ENCODE measurements at places on chromosomes 12 and 14.
A peak's percentile ranks its signal among the peaks of the same experiment; 100 is the strongest.

- no peak for DNase-seq
These were observed 125.4 kb downstream of the TMX1 start for GRCh38 chr14:51365241-51365965.

DNA sequence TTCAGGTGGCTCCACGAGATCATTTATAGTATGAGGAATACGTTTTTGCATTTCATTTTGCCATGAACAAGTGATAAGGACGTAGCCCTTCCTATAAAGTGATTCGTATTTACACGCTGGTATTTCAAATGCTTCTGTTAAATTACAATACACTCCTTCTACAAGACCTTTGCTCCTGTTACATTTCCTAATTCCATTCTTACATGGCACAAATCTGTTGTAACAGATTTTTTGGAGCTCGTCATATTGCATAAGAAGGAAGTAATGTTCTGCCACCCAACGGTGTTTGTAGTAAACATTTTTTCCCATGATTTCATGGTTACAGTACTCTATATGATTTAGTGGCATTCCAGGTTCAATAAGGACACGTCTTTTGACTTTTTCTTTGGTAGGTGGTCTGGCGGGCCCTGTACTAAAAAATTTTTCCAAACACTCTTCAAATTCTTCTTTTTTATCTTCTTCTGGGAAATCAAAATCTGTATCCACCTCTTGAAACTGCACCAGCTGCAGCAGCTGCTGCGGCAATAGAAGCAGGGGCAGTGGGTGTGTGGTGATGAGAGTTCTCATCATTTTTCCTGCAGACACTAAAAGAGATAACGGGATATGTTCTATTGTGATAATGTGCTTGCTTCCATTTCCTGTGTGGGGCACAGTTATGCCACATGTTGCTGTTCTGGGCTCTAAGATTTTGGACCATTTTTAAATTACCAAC, 4.2 kb downstream of the RNASE9 start:
- DNase-seq: no peak

GRCh38 chr14:77849711-77850110, 49.8 kb downstream of the ADCK1 start:
- DNase-seq: no peak

DNA sequence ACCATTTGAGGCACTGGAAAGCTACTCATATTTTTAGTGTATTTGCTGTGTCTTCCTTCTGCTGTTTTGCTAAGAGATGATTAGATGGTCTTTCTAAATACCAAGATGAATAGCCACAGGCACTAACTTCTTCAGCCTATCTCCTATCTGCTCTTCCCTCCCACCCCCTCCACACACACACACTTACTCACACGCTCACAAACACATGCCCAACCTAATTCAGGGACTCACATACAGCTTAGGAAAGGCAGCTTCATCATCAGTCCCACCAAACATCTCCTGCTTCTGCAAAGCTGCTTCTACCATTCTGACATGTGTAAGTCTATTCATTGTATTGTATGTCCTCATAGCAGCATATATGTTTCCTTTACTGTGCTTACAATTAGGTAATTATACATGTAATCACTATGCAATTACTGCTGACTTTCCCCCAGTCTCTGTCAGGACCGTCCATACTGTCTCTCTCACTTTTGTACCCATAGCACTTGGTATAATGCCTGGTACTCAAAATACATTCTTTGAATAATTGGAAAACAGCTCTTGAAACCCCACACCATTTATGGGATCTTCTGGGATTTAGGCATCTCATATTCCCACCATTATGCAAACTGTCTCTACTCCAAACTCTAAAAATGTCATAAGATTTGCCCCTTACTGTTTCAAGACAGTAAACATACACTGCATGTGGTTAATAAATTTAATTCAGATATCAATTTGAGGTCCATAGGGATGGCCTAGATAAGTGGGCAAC, 83.3 kb upstream of the HIF1A start:
- DNase-seq: no peak

DNA sequence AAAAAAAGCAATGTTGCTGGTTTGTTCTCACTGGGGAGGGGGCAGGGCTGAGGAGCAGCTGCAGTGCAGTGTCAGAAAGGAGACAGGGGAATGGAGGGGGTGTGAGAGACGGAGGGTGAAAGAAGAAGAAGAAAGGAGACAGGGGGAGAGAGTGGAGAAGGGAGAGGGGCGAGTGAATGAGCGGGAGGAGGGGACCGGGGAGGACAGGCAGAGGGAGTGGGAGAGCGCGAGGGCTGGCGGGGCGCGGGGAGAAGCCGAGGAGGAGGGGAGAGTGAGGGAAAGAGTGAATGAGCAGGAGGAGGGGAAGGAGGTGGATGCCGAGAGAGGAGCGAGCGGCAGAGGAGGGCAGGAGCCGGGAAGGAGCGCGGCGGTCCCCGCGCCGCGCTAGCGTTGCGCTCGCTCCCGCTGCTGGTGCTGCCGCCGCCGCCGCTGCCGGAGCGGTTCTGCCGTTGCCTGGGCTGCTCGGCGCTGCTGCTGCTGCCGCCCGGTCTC, at the start of gene NOVA1:
TSS of gene NOVA1 (minus strand) at position 445 of the 492 bp plus-strand sequence. CDS start 597 bp downstream, outside the sequence.
- DNase-seq: no peak

GRCh38 chr12:106956048-106956578, 406 bp downstream of the TMEM263 start:
- DNase-seq: peak; percentile 26

DNA sequence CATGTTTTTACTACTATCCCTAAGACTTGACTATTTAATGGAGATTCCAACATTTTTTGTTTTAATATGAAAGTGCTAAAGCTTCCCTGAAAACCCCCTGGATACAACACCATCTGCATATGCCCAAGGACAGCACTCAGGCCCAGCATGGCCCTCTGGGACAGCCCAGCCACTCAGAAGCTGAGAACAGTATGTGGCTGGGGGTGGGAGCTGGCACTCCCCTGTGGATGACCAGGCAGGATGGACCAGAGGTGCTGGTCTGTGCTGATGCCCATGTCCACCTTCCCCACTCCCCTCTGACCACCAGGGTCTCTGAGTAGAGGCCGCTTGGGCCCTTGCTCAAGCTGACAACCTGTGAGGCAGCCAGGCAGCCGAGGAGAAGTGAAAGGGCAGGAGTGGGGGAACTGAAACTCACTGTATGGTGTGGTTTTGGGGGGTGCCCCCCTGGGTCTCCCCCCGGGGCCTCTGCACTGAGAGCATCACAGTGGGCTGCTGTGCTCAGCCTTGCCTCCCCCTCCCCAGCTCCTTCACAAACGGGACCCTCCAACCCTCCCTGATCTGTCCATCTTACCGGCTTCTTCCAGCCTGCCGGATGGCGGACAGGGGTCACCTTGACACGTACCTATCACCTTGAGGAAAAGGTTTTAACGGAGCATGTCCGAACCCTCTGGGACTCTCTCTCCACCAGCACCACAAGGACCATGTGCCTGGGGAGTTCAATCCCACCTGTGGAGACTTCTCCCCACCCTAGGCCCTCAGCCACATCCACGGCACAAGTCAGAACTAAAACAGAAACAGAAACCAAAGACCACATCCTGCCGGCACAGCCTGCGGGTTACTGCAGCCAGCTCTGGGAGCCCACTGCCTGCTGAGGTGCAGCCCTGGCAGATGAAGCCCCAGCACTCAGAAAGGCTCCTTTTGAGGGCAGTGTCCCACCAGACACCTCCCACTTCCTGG, at the start of gene TMEM229B:
TSS of gene TMEM229B (minus strand) at position 785 of the 957 bp plus-strand sequence. CDS start 14,798 bp downstream, outside the sequence.
- DNase-seq: peak; percentile 40

- DNase-seq: no peak
These were observed 182.7 kb downstream of the ANO6 start for GRCh38 chr12:45398552-45398951.

DNA sequence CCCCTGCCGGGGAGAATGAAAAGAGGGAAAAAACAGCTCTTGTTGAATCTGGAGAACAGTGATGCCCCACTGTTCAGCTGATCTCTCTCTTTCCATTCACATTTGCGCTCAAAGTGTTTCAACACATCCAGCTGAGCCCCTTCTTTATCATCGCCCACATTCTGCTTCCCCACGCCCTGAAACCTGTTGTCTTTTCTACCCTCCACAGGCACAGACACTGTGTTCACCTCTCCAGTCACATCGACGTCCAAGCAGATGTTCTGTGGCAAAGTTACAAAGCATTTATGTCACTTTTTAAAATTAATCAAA, 338.7 kb downstream of the EGLN3 start:
- DNase-seq: no peak

- no peak for DNase-seq
These were observed 54.1 kb downstream of the CEP83 start for GRCh38 chr12:94405413-94406116.

- no peak for DNase-seq
These were observed 141.9 kb downstream of the BICD1 start for GRCh38 chr12:32248441-32249140.

- DNase-seq: no peak
These were observed 40.6 kb downstream of the WSCD2 start for GRCh38 chr12:108169708-108170107.

DNA sequence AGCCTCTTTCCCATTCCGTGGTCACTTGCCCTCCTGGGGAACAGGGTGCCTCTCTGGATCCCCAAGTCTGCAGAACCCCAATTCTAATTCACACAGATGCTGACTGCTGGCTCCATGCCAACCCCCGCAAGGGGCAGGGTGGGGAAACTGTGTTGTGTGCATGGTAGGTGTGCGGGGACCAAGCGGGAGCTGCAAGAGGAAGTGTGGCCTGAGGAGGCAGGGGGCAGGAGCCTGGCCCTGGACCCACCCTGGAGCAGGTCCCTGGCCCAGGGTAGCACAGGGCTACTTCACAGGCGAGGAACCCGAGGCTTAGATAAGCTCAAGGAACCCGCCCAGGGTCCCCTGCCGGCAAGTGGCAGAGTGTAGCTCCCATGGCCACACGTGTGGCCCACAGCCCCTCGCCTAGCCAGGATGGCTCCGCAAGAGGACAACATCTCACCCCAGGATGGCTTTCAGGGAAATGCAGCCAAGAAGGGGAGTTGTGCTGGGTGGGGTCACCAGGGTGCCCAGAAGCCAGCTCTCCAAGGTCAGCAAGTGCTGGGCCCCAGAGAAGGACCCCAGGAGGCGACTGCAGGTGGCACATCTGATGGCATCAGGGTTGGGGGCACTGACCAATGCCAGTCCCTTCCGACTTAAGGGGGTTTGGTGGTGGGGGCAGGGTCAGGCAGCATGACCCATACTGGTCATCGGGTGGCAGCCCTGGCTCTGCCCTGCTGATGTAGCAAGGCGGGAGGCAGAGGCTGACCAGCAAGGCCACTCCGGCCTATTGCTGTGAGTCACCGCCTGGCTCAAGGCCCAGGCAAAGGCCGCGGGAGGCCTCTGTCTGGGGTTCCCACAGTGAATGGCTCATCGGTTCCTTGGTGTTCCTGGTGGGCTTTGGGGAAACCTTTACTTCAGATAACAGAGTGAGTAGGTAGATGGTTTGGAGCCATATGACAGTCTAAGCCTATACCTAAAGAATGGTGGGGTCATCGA, 37.3 kb upstream of the EML1 start:
- DNase-seq: no peak

GRCh38 chr12:480831-481816, 21.4 kb downstream of the B4GALNT3 start:
- no peak for DNase-seq

DNA sequence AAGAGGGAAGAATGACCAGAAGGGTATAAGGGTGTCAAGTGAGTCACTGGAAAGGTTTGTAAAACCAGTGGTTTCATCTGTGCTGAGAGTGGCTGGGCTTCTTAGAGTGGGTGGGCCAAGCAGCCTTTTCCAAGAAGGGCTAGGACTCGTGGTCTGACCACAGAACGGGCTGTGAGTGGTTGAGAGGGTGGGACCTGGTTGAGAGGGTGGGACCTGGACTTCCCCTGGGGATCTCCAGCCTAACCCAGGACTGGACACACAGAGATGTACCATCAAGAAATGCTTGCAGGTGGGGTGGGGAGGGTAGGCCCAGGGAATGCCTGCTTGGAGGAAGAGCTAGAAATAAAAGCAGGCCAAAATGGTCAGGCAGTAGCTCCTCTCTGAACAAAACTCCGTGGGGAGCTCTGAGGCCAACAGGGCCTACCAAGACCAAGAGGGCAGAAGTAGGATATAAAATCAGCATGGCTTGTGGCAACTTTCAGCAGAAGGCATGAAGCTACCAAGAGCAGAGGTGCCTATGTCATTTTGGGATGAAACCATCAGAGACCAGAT, 140.5 kb downstream of the FOXN3 start:
- peak; percentile 47 for DNase-seq

GRCh38 chr14:53779301-53779700, 177.3 kb downstream of the BMP4 start:
- no peak for DNase-seq

- no peak for DNase-seq
These were observed 86.4 kb upstream of the NTF3 start for GRCh38 chr12:5345534-5345933.

DNA sequence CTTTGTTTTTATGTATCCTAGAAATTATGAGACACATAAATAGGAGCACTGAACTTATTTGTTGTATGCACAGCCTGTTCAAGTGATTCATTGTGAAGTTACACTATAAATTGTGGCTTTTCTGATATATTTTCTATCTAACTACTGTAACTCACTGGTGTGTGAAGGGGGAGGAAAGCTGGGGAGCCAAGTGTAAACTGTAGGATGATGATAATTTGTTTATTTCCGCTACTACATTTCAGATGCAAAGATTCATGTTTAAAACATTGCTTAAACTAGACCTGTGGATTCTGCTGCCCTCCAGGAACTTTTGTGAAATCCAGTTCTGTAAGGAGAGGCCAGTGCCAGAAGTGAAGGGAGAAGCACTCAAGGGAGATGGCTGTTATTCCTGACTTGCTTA, 3.3 kb downstream of the TMTC2 start:
- no peak for DNase-seq

DNA sequence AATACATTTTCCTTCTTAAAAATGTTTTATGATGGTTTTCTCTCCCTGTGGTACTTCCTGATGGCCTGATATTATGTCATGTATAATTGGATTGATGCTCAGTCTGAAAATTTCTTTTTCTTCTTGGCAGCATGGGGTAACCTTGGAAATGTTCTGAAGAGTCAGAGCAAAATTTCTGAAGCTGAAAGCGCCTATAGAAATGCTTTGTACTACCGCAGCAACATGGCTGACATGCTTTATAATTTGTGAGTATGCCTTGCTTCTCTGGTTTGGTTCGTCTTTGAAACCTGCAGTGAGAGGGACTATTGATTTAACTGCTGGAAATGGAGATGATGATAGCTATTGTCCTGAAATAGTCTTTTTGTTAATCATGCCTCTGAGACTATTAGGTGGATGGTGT, 243.6 kb downstream of the TMTC2 start:
- DNase-seq: no peak
